Nephron progenitor cell (in vitro differentiated cells): ENCODE measurements at places on chromosomes 16 and 17.

DNA sequence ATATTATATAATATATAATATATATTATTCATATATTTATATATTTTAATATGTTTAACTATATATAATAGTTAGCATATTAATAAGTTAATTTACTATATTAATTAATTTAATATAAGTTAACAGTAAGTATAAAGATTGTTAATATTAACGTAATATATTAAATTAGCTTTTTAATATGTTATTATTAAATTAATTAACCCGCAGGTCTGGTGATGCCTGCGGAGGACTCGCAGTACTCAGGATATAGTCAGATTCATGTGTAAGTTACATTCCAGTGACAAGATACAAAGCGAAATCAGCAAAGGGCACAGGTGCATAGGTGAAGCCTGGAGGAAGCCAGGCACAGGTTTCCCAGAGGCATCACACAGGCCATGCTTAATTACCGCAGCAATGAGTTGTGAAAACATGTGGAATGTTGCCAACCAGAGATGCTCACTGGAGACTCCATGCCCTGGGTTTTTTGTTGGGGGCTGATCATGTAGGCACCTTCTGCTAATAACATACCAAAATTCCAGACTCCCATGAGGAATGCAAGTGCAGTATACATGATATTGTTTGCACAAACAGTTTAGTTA is 130.4 kb upstream of the MPHOSPH6 start:
- DNase-seq, result no peak

DNA sequence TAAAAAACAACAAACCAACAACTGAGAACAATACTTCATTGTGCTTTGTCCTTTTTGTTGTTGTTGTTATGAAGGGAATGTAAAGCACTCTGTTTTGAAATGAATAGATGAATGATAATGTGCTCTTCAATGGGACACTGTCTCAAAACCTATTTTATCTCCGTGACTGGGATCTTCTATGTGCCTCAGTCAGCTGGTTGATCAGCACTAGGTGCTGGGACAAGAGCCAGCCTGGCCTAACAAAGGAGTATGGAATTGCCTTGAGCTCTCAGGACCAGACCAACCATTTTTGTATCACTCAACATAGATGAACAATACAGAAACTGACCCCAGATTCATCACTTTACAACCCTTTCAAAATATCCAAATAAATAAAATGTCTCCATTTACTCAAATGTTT is 440.2 kb downstream of the KCNJ2 start:
- DNase-seq, result no peak

DNA sequence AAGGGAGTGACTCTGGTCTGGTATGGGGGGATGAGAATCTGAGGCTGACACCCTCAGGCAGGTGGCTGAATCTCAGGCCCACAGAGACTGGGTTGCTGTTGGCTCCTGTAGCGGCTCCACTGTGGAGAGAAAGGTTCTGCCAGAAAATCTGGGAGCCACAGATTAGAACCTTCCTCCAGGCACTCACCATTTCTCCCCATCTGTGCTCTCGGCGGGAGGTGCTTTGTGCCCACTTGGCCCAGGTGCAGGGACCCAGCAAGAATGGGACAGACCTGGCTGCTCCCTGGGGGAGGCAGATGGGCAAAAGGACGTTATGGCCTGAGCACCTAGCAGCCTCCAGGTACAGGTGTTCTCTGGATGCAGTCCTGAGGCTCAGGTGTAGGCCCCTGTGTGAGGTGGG is 20.1 kb downstream of the RAB11FIP3 start:
- no peak for DNase-seq

DNA sequence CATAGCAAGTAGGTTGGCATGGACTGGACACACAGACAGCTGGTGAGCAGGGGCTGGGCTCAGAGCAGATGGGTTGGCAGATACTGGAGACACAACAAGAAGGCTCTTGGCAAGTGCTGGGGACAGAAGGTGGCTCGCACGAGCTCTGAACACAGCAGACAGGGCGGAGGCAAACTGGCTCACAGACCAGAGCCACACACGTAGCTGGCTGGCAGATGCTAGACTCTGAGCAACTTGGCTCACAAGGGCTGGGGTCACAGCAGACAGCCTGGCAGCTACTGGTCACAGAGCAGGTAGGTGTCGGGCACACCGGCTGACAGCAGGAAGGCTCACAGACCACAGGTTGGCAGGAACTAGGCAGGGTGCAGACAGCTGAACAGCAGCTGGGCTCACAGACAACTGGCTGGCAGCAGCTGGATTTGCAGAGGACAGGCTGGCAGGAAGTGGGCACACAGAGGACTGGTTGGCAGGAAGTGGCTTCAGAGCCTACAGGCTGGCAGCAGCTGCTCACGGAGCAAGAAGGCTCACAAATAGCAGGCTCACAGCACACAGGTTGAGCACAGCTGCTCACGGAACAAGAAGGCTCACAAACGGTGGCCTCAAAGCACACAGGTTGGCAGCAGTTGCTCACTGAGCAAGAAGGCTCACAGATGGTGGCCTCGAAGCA is 725 bp downstream of the KRTAP16-1 start:
- no peak for DNase-seq

GRCh38 chr16:69830146-69830533 is 68.0 kb downstream of the WWP2 start:
- no peak for DNase-seq

GRCh38 chr16:70715860-70716357 is 30.1 kb upstream of the MTSS2 start:
- no peak for DNase-seq

DNA sequence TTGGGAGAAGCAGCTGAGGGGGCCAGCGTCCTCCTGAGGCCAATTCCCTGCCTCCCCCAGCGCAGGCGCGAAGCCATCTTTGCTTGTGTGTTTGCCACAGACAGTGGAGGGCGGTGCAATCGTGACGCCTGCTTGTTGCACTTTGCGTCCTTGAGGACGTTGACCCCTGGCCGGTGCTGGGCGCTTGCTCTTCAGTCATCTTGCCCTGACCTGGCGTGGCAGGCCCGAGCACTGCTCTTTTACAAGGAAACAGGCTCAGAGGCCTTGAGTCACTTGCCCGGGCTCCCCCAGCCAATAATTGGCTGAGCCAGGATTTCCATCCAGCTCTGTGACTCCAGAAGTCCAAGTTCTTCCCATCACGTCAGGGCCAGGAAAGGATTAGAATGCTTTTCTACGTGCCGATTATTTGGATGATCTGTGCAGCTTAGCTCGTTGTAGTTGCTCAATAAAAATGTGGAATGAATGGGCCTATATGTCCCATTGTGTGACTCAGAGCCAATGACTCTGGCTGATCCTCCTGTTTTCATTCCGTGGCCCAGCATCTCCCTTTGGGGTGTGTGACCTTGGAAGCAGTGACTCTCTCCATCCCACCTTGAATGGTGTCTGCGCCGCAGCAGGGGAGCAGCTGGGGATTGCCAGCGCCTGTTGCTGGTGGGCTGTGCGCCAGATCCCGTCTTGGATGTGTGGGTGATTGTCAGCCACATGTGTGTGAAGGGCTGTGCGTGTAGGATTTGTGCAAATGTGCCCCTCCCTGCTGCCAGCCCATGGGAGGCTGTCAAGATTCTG is 214.1 kb downstream of the SEC14L1 start:
- DNase-seq, result no peak

GRCh38 chr17:70292366-70292765 is 123.0 kb downstream of the KCNJ2 start:
- DNase-seq, result no peak

DNA sequence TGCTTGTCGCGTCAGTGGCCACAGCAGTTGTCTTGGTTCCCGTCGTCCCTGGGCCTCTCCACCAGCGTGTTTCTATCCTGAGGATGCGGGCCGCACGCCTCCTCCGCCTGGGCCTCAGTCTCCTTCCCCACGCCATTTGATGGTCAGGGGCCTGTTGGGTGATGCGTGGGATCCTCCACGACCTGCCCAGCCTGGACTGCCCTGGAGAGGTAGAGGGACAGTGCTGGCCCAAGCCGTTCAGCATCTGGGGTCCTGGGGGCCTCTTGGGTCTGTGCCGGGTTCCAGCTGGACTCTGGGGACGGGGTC is 20.3 kb downstream of the GSE1 start:
- no peak for DNase-seq

DNA sequence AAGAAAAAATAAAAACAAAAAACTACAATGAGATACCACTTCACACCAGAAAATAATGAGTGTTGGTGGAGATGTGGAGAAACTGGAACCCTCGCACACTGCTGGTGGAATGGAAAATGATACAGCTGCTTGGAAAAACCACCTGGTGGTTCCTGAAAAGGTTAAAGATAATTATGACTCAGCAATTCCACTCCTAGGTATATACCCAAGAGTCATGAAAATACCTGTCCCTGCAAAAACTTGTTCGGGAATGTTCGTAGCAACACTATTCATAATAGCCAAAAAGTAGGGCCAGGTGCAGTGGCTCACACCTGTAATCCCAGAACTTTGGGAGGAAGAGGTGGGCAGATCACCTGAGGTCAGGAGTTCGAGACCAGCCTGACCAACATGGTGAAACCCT is 8.1 kb upstream of the ITGAE start:
- no peak for DNase-seq

DNA sequence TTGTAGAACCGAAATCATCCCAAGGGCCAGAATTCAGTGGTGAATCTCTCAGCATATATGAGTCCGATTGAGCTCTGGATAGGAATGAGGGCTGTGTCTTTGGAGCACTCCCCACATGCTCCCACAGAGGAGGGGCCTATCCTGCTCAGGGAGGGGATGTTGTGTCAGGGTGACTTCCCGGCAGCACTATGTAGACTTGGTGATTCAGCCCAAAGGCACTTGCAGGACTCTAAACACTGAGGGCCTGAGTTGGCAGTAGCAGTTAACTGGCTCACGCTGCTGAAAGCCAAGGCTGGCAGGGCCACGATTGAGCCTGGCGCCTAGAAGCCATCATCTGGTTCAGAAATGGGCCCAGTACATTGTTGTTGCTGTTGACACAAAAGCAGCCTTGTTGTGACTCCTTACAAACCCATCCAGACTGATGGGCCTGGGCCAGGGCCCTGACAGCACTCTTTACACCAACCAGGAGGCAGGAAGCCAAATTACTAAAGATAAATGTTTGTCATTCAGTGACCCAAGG is 31.9 kb downstream of the NMT1 start:
- DNase-seq, result no peak

DNA sequence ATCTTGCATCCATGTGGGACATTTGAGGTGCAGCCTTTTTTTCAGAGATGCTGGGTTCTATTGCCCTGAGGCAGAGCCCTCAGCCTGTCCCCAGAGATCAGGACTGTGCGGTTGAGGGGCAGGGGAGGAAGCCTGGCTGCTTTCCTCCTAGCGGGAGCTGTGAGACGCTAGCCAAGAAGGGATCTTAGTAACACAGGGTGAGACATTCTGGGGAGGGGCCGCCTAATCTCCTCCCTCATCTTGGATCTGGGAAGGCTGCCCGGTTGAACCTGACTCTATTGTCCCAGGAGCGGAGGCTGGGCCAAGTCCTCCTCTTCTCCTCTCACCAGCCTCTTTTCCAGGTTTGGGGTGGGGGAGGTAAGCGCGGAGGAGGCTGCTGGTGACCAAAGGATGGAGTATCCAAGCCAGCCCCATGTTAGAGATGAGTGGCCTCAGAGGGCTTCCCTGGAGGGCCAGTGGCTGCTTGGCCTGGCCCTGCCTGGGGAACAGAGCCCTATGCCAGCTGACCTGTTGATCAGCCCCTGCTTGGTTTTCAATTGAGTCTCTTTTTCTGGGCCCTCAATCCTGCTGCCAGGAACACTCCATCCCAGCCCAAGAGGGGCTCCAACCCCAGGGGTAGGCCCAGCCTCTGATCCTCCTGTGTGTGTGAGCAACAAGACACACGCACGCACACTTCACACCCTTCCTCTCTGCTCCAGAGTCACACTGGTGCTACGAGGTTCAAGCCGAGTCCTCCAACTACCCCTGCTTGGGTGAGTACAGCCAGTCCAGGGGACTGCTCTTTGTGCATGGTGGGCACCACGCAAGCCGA is 5.0 kb downstream of the CA4 start:
- no peak for DNase-seq

- DNase-seq, result no peak
Observed at GRCh38 chr17:56918916-56919315, 5.1 kb upstream of the TRIM25 start.

DNA sequence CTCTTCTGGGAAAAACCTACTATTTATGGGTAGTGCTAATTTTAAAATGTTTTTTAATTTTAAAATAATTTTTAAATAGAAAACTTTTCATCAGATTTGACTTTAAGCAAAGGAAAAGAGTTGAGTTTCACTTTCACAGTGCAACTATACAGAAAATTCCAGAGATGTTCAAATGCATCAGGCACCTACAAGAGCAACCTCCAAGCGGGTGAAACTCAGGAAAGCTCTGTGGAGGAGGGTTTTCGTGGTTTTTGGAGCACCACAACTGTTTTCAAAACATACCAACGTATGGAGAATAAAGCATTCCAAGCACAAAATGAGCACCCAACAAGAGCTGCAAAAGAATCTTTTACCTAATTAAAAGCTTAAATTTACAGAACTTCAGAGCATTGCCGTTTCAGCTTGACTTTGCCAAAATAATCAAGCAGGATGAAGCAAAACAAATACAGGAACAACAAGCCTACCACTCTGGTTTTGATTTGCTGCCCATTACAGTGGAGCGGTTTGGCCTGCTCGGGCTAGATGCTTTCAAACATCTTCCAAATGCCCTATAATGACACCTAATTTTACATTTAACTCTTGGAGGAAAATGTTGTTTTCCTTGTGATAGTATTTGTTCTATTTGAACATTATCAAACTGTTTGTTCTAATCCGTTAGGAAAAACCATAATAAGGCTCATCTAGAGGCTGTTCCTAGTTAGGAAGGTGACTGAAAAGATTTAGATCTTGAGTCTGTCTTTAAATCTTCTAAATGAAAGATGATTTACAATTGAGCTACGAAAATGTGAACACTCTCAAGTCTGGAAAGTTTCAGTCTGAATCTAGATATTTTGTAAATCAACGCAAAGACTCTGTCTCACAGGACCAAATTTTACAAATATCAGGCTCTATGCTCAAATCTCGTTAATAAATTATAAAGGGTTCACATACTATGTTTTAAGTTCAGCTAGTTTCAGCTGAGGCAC is 34.5 kb downstream of the NACA2 start:
- DNase-seq, result no peak

GRCh38 chr16:24499193-24499814 is 40.1 kb upstream of the RBBP6 start:
- DNase-seq, result peak; percentile 53

GRCh38 chr17:41793784-41794539 is 7.5 kb upstream of the JUP start:
- peak; percentile 51 for DNase-seq

DNA sequence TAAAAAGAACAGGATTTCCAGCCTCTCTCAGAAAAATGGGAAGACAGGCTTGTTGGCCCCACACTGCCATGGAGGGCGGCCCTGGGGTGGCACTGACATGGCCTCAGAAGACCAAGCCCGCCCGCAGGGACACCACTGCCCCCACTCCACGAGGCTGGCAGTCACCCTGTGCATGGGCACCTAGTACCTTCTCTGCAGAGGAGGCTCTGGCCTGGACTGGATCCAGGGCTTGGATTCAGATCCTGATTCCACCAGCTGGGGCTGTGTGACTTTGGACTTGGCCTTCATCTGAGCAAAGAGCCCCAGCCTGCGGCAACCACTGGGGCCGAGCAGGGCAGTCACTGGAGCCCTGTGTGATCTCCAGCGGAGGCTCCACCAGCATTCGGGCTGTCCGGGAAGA is 16.8 kb upstream of the FASN start:
- no peak for DNase-seq

- peak; percentile 82 for DNase-seq
Observed at GRCh38 chr17:64025732-64026294, 5.4 kb upstream of the ICAM2 start.

- DNase-seq, result no peak
Observed at GRCh38 chr17:79931817-79932309, 92.6 kb upstream of the CBX4 start.
